ENCODE measurements at places on chromosomes 4 and X. TPM values are rescaled to one million over a fixed set of nuclear protein-coding genes. Genes with fewer than 3 reads are reported as not detected.

GRCh38 chr4:7198440-7199128 is 6.2 kb downstream of the SORCS2 start:
- no peak for DNase-seq

- peak; percentile 44 for DNase-seq
These were observed 160.9 kb downstream of the CBR4 start for GRCh38 chr4:168849030-168849675.

GRCh38 chrX:17042037-17042436 is 95.6 kb downstream of the REPS2 start:
- DNase-seq: no peak

- no peak for DNase-seq
These were observed 75.5 kb downstream of the MTMR1 start for GRCh38 chrX:150768580-150769190.

The ZMAT1 gene
- 0.53 TPM for total RNA-seq

DNA sequence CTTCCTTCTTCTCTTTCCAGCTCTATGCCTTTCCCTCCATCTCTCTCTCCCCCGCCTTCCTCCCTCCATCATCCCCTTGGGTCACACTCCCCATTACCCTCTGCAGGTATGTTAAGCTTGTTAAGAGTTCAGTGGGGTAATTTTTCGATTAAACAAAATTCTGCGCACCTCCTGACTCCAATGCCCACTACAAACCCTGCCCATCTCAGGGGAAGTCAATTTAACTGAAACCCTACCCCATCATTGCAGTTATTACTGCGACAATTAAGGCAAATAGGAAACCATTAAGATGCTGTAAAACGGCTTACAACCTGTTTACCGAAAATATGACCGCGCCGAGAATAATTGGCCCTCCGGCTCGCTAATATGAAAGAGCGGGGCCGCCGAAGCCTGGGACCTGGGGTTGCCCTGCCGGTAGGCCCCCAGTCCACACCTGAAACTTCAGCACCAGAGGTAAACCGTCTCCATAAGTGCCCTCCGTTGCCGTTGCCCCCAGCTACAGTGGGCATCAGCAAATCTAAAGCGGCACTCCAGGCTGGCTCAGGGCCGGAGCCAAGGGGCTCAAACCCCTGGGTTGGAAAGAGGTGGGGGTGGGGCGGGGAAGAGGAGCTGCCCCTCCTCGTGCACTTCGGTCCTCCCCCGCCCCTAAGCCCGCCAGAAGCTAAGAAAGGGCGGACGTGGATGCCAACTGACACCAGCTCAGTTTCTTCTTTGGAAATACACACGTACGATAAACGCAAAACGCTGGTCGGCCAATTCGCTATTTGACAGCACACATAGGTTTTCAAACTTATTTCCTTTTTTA is 4.8 kb downstream of the ARX start:
- no peak for DNase-seq

DNA sequence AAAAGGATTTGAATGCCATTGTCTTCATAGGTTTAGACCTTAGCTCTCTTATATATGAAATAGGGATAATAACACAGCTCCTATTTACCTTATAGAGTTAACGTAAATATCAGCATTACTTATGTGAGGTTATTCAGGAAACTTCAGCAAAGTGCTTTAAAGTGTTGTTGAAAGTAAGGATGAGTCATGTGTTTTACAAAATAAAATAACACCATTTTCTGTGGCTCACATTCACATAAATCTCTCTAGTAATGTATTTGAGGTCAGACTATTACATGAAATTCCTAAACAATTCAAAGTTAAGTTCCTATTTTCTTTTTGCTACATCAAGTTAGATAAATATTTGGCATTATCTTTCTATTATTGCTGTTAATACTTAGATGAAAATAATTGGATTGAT is 2.9 kb downstream of the GNRHR start:
- peak; percentile 2 for DNase-seq

DNA sequence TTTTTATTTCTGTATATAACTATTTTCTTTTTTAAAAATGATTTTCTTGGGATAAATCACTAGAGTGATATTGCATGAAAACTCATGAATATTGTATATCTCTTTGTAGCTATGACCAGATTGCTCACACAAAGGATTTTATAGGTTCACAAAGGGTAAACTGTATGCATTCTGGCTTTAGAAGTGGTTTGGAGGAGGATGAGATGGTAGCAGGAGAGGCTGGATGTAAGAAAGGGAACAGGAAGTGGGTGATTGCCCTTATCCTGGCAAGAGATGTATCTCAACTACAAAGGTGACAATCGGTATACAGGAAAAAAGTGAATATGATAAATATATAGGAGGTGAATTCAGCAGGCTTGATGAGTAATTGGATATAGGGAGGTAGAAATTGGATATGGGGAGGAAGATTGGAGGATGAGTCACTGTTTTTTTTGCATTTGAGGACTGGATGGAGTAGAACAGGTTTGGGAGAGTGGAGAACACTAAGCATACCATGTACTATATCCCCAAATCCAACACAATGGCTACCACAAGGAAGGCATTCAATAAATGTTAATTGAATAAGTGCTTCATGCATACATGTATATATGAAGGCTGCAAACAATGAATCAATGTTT is 9.9 kb downstream of the FGG start:
- no peak for DNase-seq

DNA sequence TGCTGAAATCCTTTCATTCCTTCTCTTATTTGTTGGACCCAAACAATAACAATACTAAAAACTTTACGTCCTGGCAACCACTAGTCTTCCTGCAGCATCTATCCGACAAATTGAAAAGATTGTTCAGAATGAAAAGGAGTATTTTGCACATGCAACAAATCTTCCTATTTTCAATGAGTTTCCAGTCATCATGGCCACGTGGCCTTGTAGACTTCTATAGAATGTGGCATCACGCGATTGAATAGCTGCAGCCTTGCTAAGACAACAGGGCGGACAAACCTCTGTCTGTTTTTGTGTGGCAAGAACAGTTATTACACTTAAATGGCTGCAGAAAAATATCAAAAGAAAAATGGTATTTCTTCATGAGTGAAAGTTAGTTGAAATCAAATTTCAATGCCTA is 297.9 kb upstream of the LCORL start:
- DNase-seq: no peak

DNA sequence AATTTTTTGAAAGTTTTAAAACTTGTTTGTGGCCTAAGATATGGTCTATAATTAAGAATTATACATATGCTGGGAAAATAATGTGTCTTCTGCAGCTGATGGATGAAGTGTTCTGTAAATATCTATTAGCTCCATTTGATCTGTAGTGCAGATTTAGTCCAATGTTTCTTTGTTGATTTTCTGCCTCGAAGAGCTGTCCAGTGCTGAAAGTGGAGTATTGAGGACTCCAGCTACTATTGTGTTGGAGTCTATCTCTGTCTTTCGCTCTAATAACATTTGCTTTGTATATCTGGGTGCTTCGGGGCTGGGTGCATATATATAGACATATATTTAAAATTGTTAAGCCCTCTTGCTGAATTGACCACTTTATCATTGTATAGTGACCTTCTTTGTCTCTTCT is 2127.3 kb downstream of the PCDH7 start:
- peak; percentile 2 for DNase-seq

DNA sequence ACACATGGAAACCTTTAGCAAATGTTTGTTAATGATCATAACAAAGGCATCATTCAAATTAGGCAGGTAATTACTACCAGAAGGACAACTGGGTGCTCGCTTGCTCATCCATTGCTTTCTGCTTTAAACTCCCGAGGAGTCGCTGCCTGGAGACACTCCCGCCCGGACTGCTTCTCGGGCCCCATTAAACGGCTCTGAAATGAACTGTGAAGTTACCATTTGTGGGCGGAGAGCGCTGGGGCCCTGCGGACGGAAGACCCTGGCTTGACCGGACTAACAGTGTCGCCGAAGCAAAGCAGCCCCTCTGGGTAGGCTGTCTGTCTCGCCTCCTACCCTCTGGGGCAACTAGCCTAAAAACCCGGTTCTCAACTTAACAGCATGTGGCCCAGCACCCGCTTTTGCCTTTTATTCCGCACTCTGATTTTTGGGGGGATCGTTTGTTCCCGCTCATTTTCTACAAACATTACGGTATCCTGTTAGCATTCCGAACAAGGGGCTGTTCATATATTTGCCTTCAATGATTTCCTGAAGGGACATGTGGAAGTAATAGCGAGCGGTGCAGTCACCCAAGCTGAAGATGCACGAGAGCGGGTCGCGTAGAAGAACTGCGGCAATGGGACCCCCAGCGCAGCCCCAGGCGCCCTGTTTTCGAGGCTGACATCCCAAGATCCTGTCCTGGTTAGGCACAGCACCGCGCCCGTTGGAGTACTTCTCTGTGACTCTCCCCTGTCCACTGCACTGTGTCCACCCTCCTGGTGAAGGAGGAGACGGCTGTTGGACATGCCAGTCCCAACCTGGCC is 1.6 kb upstream of the PDGFRA start:
- DNase-seq: peak; percentile 62

DNA sequence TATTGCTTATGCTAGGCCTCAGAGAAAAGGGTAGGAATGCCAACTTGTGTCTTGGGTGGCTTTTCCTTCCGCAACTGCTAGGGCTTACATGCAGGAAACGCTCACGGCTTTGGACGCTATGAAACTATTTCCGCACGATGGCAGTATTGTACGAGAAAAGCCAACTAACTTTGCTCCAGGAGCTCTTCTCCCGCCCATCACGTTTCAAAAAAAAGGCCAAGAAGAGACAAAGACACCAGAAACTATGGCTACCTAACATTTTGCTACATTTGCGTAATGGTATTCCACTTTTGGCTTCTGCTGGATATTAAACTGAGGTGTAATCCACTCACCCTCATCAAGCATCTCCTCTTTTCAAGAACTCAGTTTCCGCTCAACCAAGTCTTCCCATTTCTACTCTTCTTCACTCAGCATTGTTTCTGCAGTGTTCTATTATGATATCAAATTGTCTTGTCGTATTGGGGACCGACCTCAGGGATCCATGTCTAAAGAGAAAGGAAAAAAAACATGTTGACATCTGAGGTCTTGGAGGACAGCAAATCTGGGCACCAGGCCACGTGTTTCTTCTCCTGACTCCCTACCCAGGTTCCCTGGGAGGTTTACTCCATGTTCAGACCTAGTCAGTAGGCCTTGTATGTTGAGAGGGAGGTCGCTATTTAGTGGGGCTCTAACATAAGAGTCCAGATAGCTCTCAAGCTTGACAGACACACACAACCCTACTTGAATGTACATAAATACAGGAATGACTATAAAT is 239.4 kb upstream of the STK26 start:
- no peak for DNase-seq

- no peak for DNase-seq
These were observed 79.8 kb downstream of the IQCM start for GRCh38 chr4:149735796-149736195.

The ARR3 gene
- total RNA-seq: not detected

GRCh38 chrX:18707426-18708049 is at the start of gene PPEF1:
PPEF1 (plus strand) TSS chrX:18707645; CDS start chrX:18707781, 136 bp downstream.
- DNase-seq: no peak

DNA sequence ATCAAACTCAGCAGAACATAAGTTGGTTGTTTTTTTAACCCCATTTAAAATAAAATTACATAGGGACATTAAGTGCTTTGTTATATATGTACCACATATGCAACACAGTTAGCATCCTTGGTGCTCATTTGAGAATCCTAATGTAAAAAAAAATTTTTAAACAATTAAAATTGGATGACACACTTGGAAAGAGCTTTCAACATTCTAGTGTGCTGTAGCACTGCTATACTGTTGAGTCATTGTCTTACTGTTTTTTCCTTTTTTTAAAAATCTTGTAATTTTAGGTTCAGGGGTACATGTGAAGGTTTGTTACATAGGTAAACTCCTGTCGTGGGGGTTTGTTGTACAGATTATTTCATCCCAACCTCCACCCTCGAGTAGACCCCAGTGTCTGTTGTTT is 12.8 kb downstream of the THAP9 start:
- no peak for DNase-seq

DNA sequence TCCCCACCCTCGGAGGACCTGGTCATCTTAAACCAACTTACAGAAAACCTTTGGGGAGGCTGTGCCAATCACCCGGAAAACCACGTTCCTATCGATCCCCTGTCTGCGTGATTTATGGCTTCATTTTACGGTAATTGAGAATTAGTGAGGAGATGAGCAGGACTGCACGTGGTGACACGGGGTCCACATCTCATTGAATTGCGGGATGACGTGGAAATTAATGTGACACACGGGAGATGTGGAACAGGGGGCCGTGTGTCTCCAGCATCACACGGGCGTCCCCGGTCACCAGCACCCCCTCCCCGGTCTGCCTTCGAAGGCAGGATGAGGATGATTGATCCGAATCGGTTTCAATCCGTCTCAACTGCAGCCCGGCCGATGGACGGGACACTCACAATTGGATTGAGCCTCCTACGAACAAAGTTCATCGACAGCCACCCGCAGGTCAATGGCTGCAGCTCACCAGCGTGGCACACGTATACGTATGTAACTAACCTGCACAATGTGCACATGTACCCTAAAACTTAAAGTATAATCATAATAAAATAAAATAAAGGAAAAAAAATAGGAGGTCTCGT is 160.3 kb downstream of the SHOX start:
- DNase-seq: no peak

All from A172 (cell line).